ENCODE measurements at places on chromosomes 6 and 20. TPM values are rescaled to one million over a fixed set of nuclear protein-coding genes. Genes with fewer than 3 reads are reported as not detected.

PCMT1 gene
- total RNA-seq, result 188 TPM

GABRR2 gene
- not detected for total RNA-seq

DNA sequence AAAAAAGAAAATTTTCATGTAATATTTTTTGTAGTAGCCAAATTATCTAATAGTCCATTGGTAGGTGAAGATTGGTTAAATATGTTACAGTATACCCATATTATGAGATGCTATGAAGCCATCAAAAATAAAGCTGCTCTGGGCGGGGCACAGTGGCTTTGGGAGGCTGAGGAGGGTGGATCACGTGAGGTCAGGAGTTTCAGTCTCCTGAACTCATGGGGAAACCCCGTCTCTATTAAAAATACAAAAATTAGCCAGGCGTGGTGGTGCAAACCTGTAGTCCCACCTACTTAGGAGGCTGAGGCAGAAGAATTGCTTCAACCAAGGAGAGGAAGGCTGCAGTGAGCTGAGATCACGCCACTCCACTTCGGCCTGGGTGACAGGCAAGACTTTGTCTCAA is 360.5 kb downstream of the KIF16B start:
- DNase-seq, result no peak

GRCh38 chr6:95576218-95576997 is 927 bp upstream of the MANEA start:
- DNase-seq, result peak; percentile 54

DNA sequence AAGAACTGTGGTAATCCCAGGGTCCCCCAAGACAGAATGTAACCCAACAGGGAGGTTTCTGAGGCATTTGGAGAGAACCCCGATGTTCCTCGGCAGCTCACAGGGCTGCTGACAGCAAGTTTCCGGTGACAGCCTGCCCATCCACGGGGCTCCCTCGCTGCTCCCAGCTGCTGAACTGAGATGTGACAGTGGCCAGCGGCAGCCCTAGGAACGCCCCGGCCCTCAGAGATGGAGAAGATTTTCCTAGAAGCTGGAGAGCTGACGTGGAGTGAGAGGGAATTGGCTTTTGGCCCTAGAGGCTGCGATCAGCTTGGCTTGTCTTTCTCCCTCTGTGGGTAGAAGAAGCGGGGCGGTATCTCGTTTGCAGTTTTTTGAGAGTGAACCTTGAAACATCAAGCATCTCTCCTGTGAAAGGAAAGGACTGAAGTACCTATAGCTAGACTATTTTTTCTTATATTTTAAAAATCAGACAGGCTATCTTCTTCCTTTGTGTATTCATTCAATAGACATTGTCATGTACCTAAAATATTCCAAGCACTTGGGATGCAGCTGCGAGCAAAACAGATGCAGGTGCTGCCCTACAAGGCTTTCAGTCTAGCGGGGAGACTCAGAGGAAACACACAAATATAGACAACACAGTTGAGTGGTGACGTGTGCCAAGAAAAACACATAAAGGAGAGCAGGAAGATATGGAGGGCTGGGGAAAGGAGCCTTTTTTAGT is 28.4 kb upstream of the NFATC2 start:
- DNase-seq, result no peak

- no peak for DNase-seq
Observed at GRCh38 chr20:48064929-48065328, 279.6 kb upstream of the SULF2 start.

- DNase-seq, result peak; percentile 48
Observed at GRCh38 chr6:107493158-107494057, 3.5 kb downstream of the SOBP start.

DNA sequence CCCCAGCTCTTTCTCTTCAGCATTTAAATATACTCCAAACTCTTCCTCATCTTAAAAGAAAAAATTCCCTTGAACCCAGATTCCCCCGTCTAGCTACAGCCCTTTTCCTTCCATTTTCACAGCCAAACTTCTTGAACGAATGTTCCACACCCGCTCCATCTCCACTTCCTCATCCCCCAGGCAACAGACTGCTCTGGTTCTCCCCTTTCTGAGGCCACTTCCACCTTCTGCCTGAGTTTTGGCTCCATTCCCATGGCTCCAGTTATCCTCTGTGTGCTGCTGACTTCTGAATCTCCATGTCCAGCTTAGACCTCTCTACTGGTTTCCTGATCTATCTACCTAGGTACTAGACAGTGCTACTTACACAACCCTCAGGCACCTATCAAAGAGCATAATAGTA is 106.4 kb downstream of the RALGAPA2 start:
- peak; percentile 11 for DNase-seq

DNA sequence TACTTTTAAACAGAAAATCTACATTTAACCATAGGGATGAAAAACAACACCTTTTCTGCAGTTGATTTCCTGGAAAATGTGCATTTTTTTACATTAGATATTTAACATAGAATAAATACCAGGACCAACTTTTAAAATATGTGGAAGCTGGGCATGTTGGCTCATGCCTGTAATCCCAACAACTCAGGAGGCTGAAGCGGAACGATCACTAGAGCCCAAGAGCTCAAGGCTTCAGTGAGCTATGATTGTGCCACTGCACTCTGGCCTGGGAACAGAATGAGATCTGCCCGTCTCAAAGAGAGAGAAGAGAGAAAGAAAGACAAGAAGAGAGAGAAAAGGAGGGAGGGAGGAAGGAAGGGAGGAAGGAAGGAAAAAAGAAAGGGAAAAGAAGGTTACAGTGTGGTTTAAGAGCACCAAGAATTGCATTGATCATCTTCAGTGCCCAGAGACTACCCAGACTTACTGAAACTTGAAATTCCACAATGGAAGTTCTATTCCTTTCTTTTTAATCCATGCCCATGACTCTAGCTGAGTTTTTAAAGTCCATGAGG is 189.4 kb upstream of the ARID1B start:
- DNase-seq, result no peak

DNA sequence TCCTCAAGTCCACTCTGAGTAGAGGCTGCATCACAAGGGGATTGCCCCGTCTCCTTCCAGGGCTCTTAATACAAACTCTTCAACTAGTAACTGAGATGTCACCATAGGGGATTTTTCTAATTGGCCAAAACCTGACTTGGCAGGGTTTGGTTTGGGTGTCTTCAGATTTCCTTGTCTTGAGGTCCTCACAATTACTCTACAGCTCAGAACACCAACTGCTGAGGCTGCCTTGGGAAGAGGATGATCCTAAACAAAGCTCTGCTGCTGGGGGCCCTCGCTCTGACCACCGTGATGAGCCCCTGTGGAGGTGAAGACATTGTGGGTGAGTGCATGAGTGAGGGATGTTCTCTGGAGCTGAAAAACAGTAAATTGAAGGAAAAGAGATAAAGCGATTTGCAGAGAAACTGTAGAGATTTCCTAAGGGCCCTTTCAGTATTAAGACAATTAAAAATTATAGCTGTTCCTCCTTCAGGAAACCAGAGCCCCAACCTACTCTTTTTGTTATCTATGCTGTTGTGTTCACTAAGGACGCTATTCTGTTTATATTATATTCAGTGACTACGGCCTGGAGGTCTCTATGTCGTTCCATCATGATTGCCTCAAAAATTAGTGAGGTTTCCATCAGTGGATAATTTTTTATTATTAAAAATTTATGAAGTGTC is at the start of gene HLA-DQA1:
TSS of gene HLA-DQA1 (plus strand) at position 188 of the 662 bp plus-strand sequence. CDS start at position 241, 53 bp downstream.
- peak; percentile 1 for DNase-seq

GRCh38 chr6:139230391-139230840 is 61.4 kb downstream of the TXLNB start:
- DNase-seq, result peak; percentile 15

- DNase-seq, result no peak
Observed at GRCh38 chr6:37928217-37928616, 108.7 kb downstream of the ZFAND3 start.

Measured in G401 (cell line).